ENCODE measurements at places on chromosomes 13 and 19. TPM values are rescaled to one million over a fixed set of nuclear protein-coding genes. Genes with fewer than 3 reads are reported as not detected.

- no peaks in the 10 kb centered on the region for H3K36me3 ChIP-seq
- peak; percentile 56 for DNase-seq
- no peak overlapping the region for H3K4me3 ChIP-seq
- H3K27me3 ChIP-seq = no peaks in the 10 kb centered on the region
- H3K4me1 ChIP-seq = no peaks in the 10 kb centered on the region
These were observed 13.3 kb downstream of the PALM3 start for GRCh38 chr19:14048443-14049153.

GRCh38 chr19:48333467-48334384, 8.4 kb downstream of the EMP3 start:
- no peak overlapping the region for H3K27ac ChIP-seq
- peaks cover 10% of the 10 kb centered on the region for H3K27me3 ChIP-seq
- peak overlapping the region; percentile 49 for H3K4me3 ChIP-seq
- DNase-seq = peak; percentile 94

- H3K4me1 ChIP-seq = no peaks in the 10 kb centered on the region
- H3K27ac ChIP-seq = no peak overlapping the region
- no peaks in the 10 kb centered on the region for H3K36me3 ChIP-seq
- H3K4me3 ChIP-seq = no peak overlapping the region
These were observed 107.6 kb upstream of the VSTM2B start for GRCh38 chr19:29418201-29418600.

DNA sequence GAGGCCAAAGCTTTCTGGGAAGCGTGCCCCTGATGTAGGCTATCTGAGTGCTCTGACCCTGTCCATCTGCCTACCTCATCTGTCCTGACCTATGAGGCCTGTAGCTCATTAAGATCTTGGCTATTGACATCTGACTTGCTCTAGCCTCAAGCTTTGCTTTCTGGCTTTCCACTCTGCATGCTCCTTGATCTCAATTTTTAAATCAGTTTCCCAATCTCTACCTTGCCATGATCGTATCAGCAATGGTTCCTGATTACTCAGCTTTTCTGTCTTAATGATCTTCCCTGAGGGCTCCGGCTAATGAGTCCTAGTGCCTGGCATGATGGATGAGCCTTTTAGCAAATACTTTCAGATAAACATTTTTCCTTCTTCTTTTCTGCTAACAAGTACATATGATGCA, 262.0 kb downstream of the NDFIP2 start:
- H3K4me1 ChIP-seq = no peaks in the 10 kb centered on the region
- DNase-seq = no peak
- H3K27me3 ChIP-seq = no peaks in the 10 kb centered on the region
- H3K27ac ChIP-seq = no peak overlapping the region
- no peak overlapping the region for H3K4me3 ChIP-seq
- H3K36me3 ChIP-seq = no peaks in the 10 kb centered on the region

DNA sequence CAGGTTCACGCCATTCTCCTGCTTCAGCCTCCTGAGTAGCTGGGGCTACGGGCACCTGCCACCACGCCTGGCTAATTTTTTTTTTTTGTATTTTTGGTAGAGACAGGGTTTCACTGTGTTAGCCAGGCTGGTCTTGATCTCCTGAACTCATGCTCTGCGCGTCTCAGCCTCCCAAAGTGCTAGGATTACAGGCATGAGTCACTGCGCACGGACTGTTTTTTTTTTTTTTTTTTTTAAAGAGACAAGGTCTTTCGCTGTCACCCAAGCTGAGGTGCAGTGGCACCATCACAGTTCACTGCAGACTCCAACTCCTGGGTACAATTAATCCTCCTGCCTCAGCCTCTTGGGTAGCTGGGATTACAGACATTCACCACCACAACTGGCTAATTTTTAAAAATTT, 8.2 kb upstream of the ADAMTS10 start:
- no peak overlapping the region for H3K4me3 ChIP-seq
- H3K27ac ChIP-seq = no peak overlapping the region
- no peaks in the 10 kb centered on the region for H3K27me3 ChIP-seq
- H3K36me3 ChIP-seq = no peaks in the 10 kb centered on the region

- DNase-seq = peak; percentile 91
- no peak overlapping the region for H3K4me3 ChIP-seq
- peaks cover 25% of the 10 kb centered on the region for H3K27me3 ChIP-seq
- peaks cover 3% of the 10 kb centered on the region for H3K4me1 ChIP-seq
These were observed 4.6 kb downstream of the TMC4 start for GRCh38 chr19:54168174-54168917.

- H3K27ac ChIP-seq = no peak overlapping the region
- peaks cover 12% of the 10 kb centered on the region for H3K4me1 ChIP-seq
- no peak for DNase-seq
These were observed 8.9 kb upstream of the DGKH start for GRCh38 chr13:42039457-42039945.

GRCh38 chr13:41763782-41764181, 197.1 kb downstream of the VWA8 start:
- H3K27ac ChIP-seq = no peak overlapping the region
- no peak overlapping the region for H3K4me3 ChIP-seq
- H3K36me3 ChIP-seq = no peaks in the 10 kb centered on the region
- no peak for DNase-seq
- H3K27me3 ChIP-seq = no peaks in the 10 kb centered on the region

DNA sequence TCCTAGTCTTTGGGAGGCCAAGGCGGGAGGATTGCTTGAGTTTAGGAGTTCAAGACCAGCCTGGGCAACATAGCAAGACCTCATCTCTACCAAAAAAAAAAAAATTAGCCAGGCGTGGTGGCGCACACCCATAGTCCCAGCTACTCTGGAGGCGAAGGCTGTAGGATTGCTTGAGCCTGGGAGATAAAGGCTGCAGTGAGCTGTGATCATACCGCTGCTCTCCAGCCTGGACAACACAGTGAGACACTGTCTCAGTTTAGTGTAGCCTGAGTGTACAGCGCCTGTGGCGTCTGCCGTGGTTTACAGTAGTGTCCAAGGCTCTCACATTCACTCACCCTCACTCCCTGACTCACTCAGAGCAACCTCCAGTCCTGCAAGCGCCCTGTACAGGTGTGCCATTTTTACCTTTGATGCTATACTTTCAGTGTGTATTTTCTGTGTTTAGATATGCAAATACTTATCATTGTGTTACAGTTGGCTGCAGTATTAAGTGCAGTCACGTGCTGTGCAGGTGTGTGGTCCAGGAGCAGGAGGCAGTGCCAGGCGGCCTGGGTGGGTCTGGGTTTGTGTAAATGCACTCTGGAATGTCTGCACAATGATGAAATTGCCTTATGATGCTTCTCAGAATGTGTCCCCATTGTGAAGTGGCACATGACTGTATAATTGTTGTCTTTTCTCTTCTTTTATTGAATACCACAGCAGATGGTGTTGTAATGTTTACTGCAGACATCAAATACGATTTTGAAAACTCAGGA, 36.1 kb upstream of the DCUN1D2 start:
- H3K36me3 ChIP-seq = peaks cover 5% of the 10 kb centered on the region
- H3K4me1 ChIP-seq = no peaks in the 10 kb centered on the region
- no peak for DNase-seq

DNA sequence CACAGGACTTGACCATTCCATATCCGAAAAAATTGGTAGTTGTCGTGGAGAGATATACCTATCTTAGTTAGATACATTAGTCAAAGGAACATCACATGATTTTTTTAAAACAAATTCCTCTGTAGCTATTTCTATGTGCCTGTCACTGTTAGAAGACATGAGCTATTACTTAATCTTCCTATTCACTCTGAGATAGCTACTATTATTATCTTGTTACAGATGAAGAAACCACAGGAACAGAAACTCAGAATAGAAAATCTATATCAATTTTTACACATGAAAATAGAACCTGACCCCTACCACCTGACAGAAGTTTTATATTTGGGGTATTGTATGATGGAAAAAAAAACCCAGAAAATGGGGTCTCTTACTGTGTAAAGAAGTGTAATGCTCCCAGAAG, 68.9 kb upstream of the TDRD3 start:
- no peaks in the 10 kb centered on the region for H3K27me3 ChIP-seq
- no peak for DNase-seq
- H3K4me3 ChIP-seq = no peak overlapping the region
- no peaks in the 10 kb centered on the region for H3K36me3 ChIP-seq

DNA sequence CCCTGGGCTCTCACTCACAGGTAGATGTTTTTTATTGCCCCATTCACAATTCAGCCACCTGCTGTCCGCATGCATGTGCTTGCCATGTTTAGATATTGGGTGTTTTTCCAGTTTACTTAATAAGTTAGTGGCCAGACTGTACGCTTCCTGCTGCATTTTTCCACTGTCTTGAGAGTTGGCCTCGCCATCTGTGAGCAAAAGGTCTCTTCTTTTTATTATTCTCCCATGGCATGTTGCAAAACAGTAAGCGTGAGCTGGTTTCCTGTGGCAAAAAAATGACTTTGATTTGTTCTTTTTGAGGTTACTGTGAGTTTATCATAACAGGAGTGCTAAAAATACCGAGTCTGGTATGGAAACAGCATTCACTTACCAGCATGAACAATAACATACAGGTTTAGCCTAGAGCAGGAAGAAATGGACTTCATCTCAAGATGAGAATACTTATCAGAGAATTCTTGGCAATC, 46.0 kb downstream of the SAE1 start:
- H3K36me3 ChIP-seq = no peaks in the 10 kb centered on the region
- no peak overlapping the region for H3K4me3 ChIP-seq
- no peak overlapping the region for H3K27ac ChIP-seq
- DNase-seq = no peak
- no peaks in the 10 kb centered on the region for H3K4me1 ChIP-seq

The CYP4F2 gene
- not detected for total RNA-seq

The NCAN gene
- 4.8 TPM for total RNA-seq

The LGALS7B gene
- not detected for total RNA-seq

All from neural progenitor cell (in vitro differentiated cells).